ENCODE measurements at places on chromosomes 3 and 15.

GRCh38 chr3:57910990-57911389 is 97.2 kb upstream of the FLNB start:
- no peak for DNase-seq

- DNase-seq, result no peak
Observed at GRCh38 chr3:194294199-194294894, 56.8 kb downstream of the CPN2 start.

GRCh38 chr3:188845514-188845913 is 326.3 kb upstream of the TPRG1 start:
- no peak for DNase-seq

DNA sequence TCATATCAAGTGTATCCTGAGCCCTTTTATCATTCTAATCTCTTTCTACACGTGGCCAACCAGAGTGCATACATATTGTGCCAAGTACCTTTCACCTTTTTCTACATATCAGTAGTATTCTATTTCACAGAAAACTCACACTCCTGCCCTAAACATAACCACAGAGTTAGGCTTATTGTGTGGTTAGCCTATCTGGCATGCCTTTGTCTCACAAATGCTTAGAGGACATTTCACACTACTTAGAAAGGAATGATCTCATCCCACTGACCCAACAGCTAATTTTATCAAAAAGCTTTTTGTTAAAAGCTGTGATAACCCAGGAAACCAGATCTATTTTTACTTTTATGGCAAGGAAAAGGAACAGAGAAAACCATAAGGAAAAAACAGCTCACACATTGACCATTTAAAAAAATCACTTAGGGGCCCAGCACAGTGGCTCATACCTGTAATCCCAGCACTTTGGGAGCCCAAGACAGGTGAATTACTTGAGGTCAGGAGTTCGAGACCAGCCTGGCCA is 17.8 kb upstream of the MAP4 start:
- DNase-seq, result no peak

- no peak for DNase-seq
Observed at GRCh38 chr15:60390231-60390630, 7.6 kb downstream of the ANXA2 start.

DNA sequence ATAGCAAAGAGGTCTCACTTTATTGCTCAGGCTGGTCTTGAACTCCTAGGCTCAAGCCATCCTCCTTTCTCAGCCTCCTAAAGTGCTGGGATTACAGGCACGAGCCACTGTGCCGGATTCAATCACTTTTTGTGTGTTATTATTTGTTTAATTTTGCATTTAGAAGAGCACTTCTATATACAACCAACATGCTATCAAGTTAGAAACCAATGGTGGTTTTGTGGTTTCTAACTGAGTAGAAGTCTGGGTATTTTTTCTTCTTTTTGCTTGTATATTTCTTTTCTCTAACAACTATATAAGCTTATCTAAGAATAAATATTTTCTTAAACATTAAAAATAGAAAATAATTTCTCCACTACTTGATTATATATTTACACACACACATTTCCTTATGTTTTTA is 86.7 kb downstream of the PEAK1 start:
- DNase-seq, result no peak

DNA sequence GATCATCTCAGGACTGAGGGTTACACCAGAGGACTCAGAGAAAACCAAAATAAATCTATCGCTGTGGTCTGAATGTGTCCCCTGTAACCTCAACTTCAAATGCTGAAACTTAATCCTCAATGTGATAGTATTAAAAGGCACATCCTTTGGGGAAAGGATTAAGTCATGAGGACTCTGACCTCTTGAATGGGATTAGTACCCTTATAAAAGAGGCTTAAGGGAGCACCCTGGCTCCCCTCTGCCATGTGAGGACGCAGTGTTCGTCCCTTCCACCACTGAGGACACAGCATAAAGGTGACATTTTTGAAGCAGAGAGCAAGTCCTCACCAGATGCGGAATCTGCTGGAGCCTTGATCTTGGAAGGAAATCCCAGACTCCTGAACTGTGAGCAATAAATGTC is 39.5 kb downstream of the SRPRB start:
- DNase-seq, result no peak

- no peak for DNase-seq
Observed at GRCh38 chr3:40332684-40333083, 23.2 kb downstream of the EIF1B start.
